Stimulated activated CD8-positive, alpha-beta memory T cell treated with anti-CD3 and anti-CD28 coated beads, Interleukin-15, amount 100 ng/mL, for 24 hours (primary cell): ENCODE measurements at places on chromosomes 5 and 9.

GRCh38 chr5:148725675-148726074, 71.3 kb upstream of the HTR4 start:
- no peak for DNase-seq

DNA sequence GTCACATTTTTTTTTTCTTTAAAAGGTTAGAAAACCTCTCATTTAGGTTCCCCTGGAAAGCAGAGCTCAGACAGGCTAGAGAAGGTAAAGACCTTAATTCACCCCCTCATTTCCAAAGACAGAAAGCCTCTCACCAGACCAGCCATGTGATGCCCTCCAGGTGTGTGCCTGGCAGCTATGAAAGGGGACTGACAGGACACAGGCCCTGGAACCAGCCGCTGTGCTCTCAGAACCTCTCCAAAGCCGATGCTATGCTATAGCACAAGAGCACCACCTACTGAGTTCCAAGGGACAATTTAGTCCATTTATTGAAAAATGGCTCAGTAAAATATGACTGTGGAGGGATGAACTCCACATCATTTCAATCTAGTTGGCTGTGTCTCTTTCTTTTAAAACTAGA, 48.8 kb downstream of the FANCC start:
- DNase-seq = no peak

DNA sequence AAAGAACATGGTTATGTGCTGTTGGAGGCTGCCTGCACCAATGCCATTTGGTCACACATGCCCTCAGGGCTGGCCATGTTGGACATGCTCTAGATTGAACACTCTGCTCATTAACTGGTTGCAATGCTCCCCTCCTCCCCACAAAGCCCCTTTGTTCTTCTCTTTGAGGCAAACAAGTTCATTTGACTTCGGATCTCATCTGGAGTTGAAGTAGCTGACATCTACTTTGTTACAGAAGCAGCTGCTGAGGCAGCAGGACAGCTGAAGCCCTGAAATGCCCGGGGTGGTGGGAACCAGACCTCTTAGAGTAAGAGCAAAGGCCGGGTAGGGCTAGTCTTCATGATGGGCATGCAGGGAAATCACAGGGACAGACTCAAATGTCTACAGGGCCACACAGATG, 123.5 kb downstream of the APBA1 start:
- DNase-seq = no peak

- no peak for DNase-seq
These were observed 29.6 kb downstream of the KCNIP1 start for GRCh38 chr5:170533383-170533782.

DNA sequence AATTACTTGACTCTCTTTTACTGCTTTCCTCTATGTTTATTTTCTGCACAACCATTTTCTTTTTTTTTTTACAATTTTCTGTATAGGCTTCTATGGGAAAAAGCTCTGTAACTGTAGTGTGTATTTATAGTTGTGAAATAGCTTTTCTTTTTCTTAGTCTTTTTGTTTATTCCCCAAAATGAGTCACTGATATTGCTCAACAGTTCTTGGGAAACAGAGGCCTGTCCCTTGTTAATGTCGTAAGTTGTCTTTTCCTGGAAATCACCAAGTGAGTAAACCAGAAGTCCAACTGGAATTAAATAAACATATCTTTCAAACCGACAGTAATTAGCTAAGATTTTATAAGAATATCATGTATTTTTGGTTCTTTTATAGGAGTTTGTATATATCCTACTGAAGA, 325.1 kb upstream of the PRR16 start:
- no peak for DNase-seq

DNA sequence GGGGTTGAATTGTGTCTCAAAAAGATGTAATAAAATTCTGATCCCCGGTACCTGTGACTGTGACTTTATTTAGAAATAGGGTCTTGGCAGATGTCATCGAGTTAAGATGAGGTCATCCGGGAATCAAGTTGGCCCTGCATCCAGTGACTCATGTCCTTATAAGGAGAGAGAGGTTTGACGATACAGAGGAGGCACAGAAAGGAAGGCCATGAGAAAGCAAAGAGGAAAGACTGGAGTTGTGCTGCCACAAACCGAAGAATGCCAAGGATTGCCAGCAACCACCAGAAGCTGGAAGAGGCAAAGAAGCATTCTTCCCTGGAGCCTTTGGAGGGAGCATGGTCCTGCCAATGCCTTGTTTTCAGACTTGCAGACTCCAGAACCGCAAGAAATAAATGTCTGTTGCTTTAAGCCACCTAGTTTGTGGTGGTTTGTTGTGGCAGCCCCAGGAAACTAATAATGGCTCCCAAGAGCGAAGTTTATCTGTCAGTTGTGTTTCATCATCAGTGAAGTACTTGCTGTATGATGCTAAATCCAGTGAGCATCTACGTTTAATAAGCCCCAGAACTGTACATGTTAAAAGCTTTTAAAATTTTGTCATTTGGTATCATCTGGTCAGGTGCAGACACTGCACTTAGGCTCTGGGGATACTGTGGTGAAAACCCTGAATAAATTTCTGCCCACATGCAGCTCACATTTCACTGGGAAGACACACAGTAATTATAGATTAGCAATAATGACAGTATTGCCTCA, 114.8 kb downstream of the TLE4 start:
- no peak for DNase-seq

DNA sequence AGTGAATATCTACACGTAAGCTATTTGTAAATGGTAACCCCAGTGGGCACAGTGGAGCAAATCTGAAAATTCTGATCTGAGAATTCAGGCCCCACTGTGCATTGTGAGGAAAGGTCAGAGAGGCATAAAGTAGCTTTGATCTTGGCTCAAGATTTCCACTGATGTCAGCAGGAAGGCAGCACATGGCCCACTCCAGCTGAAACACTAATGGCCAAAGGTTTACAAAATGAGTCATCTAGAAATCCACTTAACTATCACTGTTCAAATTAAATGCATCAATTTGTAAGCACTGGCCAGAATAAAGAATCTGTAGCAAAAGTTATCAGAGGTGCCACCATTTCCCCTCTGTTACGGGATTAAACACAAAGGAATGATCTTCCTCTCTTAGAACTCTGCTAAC, 191.6 kb downstream of the C9orf152 start:
- DNase-seq = no peak

DNA sequence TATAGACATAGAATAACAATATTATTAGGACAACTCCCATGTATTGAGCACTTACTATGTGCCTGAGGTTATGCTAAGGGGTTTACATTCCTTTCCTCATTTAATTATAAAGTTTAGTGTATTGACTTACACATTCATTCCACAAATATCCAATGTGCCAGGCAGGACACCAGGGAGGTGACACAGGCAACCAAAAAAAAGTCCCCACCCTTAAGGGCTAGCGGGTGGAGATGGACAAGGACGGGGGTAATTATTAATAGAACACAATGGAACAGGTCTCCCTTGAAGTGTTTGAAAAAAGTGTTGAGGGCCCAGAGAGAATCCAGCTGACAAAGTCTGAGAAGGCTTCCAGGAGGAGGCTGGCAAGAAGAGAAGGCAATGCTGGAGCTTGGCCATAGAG, 5.7 kb downstream of the TBC1D2 start:
- no peak for DNase-seq

DNA sequence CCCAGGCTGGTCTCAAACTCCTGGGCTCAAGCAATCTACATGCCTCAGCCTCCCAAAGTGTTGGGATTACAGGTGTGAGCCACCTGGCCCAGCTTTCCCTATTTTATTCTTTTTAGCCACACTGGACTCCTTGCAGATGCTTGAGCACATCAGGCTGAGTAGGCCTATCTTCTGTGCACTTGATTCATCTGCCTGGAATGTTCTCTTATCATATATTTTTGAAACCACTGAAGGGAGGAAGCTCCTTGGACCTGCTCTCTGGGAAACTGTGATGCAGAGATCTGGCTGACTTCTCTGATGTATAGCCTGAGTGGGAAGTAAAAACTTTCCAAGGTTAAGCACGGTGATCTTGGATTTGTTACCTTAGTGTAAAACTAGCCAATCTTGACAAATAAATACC, 6.5 kb upstream of the MAT2B start:
- no peak for DNase-seq

DNA sequence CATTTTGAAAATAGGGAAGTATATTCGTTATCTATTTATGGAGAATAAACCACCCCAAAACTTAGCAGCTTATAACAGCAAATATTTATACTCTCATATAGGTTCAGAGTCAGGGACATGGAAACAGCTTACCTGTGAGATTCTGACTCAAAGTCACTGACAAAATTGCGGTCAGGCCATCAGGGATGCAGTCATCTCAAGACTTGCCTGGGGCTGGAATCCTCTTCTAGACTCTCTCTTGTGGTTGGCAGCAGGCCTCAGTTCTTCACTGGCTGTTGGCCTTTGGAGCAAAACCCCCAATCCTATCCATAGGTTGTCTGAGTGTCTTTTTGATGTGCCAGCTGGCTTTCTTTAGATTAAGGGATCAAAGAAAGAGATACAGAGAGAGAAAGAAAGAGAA, 275.6 kb downstream of the SEC61B start:
- no peak for DNase-seq

DNA sequence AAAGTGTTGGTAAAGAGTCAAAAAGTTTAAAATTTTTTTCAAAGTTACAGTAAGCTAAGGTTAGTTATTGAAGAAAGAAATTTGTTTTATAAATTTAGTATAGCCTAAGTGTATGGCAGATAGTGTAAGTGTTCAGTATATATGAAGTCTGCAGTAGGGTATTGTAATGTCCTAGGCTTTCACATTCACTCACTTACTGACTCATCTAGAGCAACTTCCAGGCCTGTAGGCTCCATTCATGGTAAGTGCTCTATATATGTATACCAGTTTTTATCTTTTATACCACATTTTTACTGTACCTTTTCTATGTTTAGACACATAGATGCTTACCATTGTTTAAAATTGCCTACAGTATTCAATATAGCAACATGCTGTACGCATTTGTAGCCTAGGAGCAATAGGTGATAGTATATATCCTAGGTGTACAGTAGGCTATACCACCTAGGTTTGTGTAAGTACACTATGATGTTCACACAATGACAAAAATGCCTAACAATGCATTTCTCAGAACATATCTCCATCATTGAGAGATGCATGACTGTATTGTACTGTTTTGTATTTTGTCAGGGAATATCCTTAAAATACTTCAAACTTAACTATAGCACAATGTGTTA, 38.5 kb downstream of the CYSTM1 start:
- DNase-seq = no peak

DNA sequence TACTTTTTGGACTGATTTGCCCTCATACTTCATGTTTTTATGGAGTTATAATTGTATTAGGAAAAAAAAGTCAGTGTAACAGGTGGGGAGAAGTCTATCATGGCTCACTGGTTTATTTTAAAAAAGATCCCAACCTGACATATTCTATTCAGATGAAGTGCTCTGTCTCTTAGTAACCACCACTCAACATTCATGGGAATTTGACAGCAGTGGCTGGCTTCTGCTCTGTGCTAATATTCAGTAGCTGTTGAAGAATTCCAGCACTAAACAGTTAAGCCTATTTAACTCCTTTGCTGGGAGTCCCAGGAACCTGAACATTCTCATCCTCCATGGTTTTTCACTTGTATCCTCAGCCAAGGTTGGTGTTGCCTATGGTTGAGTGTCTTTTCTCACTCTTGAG, 23.1 kb downstream of the CMYA5 start:
- no peak for DNase-seq

- DNase-seq = no peak
These were observed 203.0 kb upstream of the VLDLR start for GRCh38 chr9:2418619-2419018.

DNA sequence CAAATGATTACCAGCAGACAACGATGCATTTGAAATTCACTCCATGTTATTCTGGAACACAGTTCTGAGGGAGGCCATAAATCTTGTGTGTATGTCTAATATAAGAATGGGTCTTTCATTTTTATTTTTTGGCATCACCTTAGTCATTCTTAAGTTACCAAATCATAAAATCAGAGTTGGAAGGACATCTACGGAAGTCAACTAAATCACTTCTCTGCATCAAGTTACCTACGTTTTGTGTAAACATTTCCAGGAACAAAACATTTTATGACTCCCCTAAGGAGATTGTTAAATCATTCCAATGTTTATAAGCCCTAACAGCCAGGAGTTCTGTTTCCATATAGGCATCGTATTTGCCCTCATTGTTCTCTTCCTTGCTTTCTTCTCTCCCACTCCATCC, 378.2 kb downstream of the FAM170A start:
- no peak for DNase-seq

DNA sequence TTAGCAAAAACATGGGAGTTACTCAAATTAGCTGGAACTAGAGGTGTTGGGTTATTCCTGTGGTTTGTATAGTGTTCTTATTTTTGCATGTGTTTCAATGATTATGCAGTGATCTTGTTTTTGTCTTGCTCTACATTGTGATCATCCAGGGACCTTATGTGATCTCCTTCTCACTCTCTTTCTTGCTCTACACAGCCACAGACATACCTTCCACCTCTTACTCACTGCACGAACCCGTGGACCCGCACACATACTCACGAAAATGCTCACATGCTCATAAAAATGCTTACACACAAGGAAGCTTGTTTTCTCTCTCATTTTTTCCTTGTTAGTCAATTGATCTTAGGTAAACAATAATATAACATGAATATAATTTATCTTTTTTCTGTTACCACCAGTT, 187.1 kb downstream of the KDM4C start:
- DNase-seq = no peak

- peak; percentile 50 for DNase-seq
These were observed 20.4 kb downstream of the GNPDA1 start for GRCh38 chr5:141992349-141992963.

GRCh38 chr5:78791501-78792100, 143.0 kb upstream of the LHFPL2 start:
- DNase-seq = no peak

- DNase-seq = no peak
These were observed 81.5 kb upstream of the PTCH1 start for GRCh38 chr9:95598236-95598635.

GRCh38 chr9:87516222-87516925, 18.7 kb downstream of the DAPK1 start:
- no peak for DNase-seq

GRCh38 chr9:105639936-105640335, 22.3 kb upstream of the TAL2 start:
- DNase-seq = no peak

DNA sequence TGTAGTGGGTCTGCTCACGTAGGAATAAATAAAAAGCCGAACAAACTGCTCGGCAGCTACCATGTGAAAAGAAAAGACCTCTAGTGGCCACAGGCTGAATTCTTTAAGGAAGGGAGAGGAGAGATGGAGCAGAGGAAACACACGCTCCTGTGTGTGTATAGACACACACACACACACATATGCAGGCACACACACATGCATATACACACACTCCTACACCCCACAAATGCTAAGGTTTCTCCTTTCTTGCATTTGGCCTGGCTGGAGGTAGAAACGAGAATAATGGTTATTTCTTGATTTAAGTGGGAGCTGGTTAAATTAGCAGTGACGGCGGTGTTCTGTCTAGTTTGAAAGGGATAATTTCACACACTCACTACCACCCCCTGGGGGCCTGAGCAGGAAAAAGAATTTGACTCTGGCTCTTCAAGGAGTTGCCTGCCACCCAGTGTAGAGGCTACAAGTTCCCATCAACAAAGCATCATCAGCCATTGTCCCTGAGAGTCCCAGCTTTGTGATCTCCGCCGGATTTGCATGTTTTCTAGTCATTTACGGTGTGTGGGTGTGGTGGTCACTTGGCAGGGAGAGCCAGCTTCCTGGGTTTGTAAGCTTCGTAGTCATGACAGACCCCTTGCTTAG, at the start of gene INSYN2B:
Gene INSYN2B, minus strand, starts transcription at position 78 of the 636 bp plus-strand sequence. CDS start 96,597 bp downstream, outside the sequence.
- DNase-seq = no peak
